ENCODE measurements at places on chromosomes 3 and 15.
A peak's percentile ranks its signal among the peaks of the same experiment; 100 is the strongest.

GRCh38 chr3:159417761-159418160 is 570.9 kb upstream of the IL12A start:
- DNase-seq = no peak

DNA sequence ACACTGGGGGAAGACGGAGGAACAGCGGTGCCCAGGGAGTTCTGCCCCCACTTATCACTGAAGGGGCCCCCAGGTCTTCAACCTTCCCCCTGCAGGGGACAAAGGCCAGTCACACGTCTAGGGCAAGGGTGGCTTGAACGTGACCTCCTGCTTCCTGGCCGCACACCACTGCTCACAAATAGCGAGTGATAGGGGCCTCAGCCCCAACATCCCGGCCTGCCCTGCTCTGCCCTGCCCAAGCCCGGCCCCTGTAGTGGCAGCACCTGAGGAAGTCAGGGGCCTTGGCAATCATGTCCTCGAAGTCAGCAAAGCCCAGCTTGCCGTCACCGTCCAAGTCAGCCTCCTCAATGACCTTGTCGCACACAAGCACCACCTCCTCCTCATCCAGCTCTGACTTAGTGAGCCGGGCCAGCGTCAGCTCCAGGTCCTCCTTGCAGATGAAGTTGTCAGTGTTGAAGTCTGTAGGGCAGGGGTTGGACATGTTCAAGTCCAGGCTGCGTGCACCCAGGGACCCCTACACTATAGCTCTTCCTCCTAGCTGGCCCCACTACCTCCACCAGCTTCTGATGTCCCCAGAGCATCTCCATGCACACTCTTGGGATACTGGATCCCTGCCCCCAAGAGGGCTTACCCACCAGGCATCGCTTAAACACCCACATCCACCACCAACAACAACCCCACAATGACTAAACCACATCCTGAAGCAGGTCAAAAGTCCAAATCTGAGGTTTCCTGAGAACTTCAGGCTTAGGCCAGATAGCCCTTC is 13.3 kb downstream of the SH2D7 start:
- no peak for DNase-seq

DNA sequence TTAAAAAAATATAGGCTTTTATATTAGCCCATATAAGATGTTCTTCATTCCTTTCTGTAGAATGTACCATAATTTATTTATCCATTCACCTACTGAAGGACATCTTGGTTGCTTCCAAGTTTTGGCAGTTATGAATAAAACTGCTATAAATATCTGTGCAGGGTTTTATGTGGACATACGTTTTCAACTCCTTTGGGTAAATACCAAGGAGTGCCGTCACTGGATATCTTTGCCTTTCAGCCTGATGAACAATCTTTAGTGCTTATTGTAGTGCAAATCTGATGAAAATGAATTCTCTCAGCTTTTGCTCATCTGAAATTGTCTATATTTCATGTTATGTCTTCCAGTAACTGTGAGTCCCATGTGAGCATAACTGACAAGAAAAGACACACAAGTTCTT is 26.6 kb upstream of the BLM start:
- no peak for DNase-seq

DNA sequence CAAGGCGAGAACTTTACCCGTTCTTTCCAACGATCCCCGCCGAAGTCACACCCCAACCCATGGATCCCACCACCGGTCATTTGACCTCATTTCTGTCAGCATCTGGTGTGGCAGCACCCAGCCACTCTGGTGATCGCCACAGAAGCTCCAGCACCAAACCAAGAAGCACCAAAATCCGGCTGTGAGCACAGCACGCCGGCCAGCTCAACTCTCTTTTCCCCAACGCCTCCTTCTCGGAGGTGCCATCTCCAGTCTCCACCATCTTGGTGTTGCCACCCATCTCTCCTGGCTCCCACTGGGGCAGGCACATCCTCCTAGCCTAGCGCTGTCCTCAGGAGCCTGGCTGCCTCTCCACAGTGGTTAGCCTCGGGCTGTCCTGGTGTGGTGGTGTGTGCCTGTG is 6.5 kb downstream of the MUC4 start:
- DNase-seq = no peak

GRCh38 chr15:55403531-55403930 is 4.6 kb downstream of the CCPG1 start:
- DNase-seq = peak; percentile 78

- DNase-seq = no peak
Observed at GRCh38 chr3:182568261-182568660, 225.0 kb upstream of the ATP11B start.

DNA sequence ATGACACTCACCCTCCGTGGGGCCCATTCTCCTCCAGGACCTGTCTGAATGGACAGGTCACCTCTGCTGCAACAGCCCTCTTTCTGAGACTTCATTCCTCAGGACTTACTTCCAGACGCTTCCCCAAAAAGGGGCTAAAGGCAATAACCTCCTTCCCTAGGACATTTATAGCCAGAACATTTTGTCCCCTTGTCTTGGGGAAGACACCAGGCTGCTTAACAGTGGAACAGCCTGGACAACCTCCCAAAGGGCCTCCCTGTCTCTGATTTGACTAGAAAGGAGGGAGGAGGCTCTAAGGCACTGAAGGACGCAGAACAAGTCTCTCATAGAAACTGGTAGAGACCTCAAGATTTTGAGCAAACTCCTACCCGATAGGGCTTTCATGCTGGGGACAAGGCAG is 32.7 kb downstream of the ADCY5 start:
- DNase-seq = no peak

- DNase-seq = no peak
Observed at GRCh38 chr3:188113756-188114155, 40.2 kb upstream of the LPP start.

DNA sequence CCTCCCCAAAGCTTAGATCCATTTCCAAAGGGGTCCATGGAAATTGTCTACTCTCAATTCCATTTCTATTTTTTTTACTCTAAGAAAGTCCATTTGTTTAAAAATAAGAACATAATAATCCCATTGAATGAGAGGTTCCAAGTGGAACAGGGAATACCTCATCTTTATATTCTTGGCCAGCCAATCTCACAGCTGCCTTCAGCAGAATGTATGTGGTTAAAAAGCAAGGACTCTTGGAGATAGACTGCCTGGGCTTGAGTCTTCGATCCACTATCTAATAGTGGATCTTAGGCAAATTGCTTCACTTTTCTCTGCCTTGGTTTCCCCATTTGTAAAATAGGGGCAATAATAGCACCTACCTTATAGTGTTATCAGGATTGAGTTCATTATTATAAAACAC is 24.5 kb upstream of the CAPN7 start:
- DNase-seq = no peak

- no peak for DNase-seq
Observed at GRCh38 chr3:64028754-64029153, 5.5 kb upstream of the PSMD6 start.

- DNase-seq = no peak
Observed at GRCh38 chr3:155635056-155635455, 109.8 kb downstream of the PLCH1 start.

GRCh38 chr3:169953462-169954141 is 13.0 kb upstream of the SEC62 start:
- DNase-seq = no peak

- DNase-seq = no peak
Observed at GRCh38 chr15:57297163-57297593, 79.1 kb upstream of the CGNL1 start.

DNA sequence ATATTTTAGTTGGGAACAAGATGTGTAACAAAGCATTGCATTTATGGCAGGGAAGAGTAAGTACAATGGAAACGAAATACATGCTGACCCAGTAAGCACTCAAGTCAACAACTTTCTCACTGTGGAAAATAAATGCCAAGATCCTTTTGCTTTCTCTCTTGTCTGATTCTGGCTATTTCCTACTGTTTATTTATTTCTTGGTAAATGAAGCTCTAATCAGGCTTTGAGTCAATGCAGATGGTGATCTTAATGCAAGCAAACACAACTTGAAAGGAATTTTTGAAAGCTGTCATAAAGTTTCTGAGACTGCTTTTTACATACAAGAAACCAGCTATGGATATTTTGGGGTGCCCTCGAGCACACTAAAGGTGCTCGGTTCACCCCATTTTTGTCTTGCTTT is 624.8 kb downstream of the MAGI1 start:
- no peak for DNase-seq

- no peak for DNase-seq
Observed at GRCh38 chr3:11134794-11135193, 19.5 kb upstream of the HRH1 start.

DNA sequence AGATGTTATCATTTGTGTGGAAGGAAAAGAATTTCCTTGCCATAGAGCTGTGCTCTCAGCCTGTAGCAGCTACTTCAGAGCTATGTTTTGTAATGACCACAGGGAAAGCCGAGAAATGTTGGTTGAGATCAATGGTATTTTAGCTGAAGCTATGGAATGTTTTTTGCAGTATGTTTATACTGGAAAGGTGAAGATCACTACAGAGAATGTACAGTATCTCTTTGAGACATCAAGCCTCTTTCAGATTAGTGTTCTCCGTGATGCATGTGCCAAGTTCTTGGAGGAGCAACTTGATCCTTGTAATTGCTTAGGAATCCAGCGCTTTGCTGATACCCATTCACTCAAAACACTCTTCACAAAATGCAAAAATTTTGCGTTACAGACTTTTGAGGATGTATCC is 15.1 kb downstream of the KLHL24 start:
- DNase-seq = no peak

GRCh38 chr15:52308446-52309153 is 13.0 kb upstream of the MYO5C start:
- DNase-seq = no peak

DNA sequence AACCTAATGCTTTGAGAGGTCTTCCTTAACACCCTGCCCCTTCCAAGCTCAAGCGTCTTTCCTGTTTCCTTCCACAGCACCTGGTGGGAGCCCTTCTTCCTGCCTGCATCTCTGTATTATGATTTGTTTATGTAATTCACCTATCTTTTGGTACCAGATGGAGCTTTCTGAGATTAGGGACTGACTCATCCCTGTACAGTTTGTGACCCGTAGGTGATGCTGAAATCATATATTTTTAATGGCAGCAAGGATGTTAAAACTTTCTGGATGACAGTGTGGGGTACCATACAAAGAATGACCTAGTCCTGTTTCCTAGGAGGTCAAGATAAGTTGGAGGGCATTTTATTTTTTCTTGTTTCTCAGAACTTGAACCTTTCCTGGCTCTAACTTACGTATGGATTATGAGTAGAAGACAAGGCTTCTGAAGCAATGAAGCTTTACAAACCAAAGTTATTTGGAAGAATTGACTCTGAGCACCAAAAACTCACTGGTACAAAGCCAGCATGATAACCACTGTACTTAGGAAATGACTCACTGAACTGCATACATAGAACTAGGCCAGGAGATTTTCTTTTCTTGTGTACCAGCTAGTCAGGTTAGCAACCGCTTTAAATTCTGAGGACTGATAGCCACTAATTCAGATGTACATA is 46.6 kb downstream of the HHLA2 start:
- no peak for DNase-seq

GRCh38 chr15:72242775-72243370 is 11.9 kb upstream of the PKM start:
- no peak for DNase-seq

GRCh38 chr15:33201491-33202231 is 7.1 kb upstream of the FMN1 start:
- DNase-seq = no peak

GRCh38 chr3:119175872-119176756 is 2.7 kb downstream of the UPK1B start:
- DNase-seq = no peak

DNA sequence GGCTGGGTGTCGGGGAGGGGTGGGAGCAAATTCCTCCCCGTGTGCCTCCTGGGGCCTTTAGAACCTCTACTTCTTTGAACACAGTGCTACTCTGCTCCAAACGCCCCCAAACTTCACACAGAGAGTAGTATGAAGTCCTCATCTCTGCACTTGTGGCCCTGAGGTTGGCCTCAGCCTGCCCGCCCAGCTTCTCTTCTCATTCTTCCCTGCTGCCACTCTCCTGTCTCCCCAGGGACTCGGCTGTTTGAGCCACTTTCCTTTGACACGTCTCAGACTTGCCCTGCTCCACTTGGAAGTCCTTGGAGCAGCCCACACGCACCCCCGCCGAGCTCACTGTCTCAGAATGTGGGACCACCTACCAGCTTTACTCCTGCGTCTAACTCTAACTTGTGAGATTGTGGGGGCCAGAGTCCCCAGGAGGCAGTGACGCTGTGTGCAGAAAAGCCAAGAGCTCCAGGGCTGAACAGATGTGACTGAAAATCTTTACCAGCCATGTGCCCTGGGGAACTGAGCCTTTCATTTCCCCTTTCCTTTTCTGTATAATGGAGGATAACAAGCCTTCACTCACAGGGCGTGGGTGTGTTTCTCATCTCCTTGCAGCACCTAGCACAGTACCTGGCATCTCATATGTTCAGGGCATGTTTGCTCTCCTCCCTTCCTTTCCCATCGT is 233.6 kb upstream of the CTDSPL start:
- DNase-seq = no peak

DNA sequence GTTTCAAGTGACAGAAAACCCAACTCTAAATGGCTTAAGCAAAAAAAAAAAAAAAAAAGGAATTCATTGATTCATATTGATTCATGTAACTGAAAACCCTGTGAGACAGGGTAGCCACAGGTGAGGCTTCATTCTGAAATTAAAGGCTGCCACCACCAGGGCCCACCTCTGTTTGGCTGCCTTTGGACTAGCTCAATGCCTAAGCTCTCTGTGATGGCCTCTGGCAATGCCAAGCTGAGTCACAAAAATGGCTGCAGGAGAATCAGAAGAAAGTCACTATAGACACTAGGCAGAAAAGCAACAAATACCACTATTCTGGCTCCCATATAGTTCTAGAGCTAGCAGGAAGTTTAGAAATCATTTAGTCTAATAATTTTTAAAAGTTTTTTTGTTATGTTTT is 38.2 kb upstream of the GYG1 start:
- DNase-seq = no peak

- DNase-seq = no peak
Observed at GRCh38 chr3:17258823-17259436, 374.2 kb downstream of the PLCL2 start.

DNA sequence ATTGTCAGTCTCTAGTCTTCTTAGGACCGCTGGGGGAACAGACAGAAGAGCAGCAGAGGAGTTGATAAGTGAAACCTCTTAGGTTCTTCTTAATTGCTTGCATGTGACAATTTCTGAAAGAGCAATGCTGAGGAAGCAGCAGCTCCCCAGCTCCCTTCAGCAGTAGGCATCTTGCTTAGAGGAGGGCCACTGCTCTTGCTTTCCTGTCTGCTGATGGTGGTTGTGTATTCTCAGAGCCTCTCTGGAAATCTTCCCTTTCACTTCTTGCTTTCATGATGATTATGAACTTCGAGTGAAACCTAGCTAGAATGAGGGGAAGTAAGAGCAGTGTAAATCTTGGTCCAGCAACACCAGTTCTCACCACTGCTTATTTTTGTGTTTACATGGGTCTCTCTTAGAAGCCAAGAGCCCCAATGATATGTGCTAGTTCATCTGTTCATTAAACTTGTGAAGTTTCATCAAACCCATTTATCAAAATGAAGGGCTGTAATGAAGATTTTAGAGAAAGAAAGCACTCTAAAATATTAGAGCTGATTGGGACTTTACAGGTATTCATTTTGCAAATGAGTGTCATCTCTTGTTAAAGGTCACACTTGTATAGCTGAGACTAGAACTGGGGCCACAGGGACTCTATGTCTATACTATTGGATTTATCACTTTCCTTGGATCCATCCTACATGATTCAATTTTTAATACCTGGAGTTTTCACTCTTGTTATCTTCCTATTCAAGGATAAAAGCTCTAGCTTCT is 246.7 kb downstream of the LPP start:
- peak; percentile 66 for DNase-seq
